ENCODE measurements at places on chromosomes 12 and 14.

GRCh38 chr12:30631740-30632139, 63.9 kb downstream of the IPO8 start:
- no peak for DNase-seq

DNA sequence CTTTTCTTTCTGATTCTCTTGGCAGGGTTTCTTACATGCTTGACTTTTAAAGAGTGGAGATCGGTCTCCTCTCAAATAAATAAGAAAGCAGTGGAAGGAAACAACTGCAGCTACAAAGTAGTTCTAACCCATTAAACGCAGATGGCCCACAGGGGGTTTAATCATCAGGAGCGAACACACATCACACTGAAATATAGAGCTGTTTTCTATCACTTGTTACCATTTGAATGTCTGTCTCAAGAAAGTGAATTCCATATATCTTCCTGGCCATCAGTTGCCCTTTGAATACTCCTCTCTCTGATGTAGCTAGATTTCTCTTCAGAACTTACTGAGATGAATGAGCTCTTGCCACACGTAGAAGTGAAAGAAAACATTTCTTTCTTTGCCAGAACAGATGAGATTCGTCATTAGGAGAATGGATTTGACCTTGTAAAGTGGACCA, 29.1 kb downstream of the ALX1 start:
- DNase-seq, result no peak

GRCh38 chr12:30635385-30635784, 60.3 kb downstream of the IPO8 start:
- DNase-seq, result no peak

- no peak for DNase-seq
Measured at GRCh38 chr14:61690982-61691381, 4.3 kb upstream of the HIF1A start.

GRCh38 chr12:64323476-64324225, 66.9 kb downstream of the C12orf56 start:
- no peak for DNase-seq

- DNase-seq, result no peak
Measured at GRCh38 chr14:69985463-69985862, 106.2 kb downstream of the SMOC1 start.

- no peak for DNase-seq
Measured at GRCh38 chr14:82786483-82786880, 1252.8 kb upstream of the SEL1L start.

GRCh38 chr14:54025661-54026060, 69.0 kb upstream of the BMP4 start:
- no peak for DNase-seq

GRCh38 chr12:52524241-52524897, 4.2 kb upstream of the KRT5 start:
- DNase-seq, result no peak

- no peak for DNase-seq
Measured at GRCh38 chr14:75242546-75243273, 35.9 kb upstream of the FOS start.

- no peak for DNase-seq
Measured at GRCh38 chr12:68450947-68451260, 118.7 kb upstream of the MDM1 start.

DNA sequence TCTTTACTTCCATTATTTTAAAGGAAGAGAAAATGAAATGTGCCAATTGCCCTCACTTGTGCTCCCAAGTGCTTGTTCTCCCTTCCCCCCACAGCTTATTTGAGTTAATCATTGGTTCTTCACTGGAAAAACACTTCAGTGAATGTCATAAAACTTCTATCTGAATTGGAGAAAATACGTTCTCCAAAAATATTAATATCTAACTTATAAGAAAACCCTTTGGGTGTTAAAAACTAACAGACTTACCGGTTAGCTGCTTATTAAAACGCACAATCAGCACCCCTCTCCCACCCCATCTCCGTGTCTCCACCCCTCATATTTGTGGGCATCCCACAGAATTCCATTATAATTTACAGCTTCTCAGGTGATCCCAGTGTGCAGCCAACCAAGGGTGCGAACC, 31.7 kb downstream of the PLEKHA5 start:
- DNase-seq, result no peak

DNA sequence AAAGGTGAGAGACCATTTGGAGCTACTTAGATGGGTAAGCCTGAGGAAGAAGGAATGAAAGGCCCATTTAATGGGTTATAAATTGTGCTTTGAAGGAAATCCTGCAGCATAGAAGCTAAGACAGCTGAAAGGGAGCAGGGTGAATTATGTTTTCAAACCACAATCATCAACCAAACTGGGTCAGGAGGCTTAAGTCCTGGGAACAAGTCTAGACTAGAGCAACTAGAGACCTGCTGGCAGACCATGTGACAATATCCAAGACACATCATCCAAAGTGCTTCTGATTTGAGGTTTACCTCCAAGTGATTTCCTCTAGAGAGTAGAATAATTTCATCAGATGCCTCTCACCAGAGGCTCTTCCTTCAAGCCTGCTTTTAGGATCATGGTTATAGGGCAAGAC, 53.7 kb downstream of the MAP3K9 start:
- no peak for DNase-seq

DNA sequence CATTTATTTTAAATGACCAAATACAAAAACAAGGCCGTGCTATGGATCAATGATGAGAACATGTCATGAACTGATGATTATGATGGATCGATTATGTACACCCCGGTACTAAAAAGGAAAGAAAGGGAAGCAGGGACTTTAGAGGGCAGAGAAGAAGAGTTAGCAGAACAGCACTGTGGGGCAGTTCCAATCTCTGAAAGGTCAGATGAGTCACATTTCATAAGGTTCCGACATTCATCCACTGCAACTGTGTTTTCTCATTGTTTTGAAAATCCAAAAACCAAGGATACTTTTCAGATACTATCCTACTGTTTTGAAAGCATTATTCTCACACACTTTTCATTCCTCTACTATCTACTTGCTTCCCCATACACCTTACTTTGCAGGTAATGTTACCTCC, 169.3 kb downstream of the STXBP6 start:
- DNase-seq, result no peak

Measured in stimulated activated CD4-positive, alpha-beta T cell treated with anti-CD3 and anti-CD28 coated beads, Interleukin-4, amount 100 ng/mL, for 4 hours (primary cell).